Stimulated activated CD4-positive, alpha-beta T cell treated with anti-CD3 and anti-CD28 coated beads, TNF-alpha, amount 100 ng/mL, for 1 hour (primary cell): ENCODE measurements at places on chromosomes 3 and 15.

DNA sequence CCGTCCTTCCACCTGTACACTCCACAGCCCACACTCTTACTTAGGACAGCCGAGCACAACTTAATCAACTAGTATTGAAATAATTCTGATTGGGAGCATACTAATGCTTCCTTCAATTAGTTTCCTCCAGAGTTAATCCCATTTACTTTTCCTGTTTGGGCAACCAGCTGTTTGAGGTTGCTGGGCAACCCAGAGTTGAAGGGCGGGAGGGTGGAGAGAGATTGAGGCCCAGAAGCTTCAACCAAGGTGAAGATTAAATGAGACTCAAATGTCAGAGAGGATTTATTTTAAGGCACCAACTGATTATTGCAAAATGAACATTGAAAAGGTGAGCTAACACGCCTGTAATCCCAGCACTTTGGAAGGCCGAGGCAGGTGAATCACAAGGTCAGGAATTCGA lies 428.5 kb upstream of the SEMA6D start:
- no peak for DNase-seq

DNA sequence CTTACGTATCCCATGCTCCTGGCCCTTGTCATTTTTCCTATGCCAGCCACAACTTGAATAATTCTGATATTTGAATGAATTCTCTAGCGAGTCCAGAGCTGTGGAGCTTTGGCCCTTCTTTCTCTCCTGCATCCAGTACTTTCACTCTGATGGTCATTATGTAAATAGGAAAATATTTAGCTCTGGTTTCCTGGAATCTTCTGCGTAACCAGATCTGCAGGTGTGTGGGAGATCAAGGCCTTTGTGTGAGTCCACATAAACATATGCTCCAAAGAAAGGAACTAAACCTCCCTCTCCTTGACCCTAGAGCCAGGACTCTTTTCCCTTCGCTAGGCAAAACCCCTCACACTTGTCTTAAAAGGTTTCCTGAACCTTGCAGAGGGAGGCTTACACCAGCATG lies 132.5 kb upstream of the THBS1 start:
- no peak for DNase-seq

- DNase-seq, result no peak
These were observed 24.0 kb downstream of the PLSCR4 start for GRCh38 chr3:146226881-146227280.

DNA sequence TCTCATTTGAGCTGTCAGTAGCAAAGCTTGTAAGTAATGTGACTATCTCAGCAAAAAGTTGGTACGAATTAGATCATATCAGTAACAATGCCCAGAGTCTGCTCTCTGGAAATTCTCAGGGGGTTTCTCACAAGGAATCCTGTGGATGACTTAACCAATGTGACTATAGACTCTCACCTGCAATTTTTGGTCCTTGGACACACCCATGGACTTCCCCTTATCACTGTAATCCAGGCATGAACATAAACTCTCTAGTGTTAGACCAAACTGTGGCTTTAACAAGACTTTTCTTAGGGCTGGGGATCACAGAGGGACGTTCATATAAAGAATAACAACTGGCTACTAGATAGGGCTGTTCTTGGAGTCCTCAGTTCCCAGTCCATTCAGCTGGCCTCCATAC lies 3.9 kb upstream of the ZNF80 start:
- no peak for DNase-seq

DNA sequence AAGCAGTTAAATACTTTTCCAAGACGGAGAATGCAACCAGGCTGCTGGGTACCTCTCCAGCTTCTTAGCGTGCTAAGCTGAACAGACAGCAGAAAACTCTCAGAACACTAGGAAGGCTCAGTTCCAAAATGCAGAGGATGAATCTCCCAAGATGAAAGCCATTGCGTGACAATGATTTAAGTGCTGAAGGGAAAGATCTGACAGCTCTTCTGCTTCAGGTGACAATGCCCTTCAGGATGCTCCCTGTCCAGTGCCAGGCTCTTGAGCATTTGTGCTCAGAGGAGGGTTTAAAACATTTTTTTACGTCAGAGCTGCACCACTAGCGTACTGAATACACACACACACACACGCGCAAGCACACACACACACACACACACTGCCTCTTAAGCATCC lies 26.3 kb downstream of the ARHGEF3 start:
- no peak for DNase-seq

DNA sequence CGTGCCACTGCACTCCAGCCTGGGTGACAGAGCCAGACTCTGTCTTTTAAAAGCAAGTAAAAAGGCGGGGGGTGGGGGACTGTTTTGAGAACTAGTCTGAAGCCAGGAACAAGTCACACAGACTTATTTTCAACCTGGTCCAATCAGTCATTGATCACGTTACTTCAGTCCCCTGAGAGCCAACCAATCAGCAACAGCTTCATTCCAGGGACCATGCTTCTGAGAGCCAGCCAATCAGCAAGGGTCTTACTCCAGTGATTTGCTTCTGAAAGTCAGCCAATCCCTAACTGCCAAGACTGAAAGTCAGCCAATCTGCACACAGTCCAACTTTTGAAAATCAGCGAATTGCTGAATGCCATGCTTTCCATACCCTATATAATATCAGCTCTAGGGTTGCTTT lies 48.6 kb upstream of the C15orf39 start:
- no peak for DNase-seq

GRCh38 chr3:37499061-37499785 lies 324.8 kb upstream of the LRRFIP2 start:
- no peak for DNase-seq

- DNase-seq, result no peak
These were observed 48.8 kb downstream of the EPHA6 start for GRCh38 chr3:96863129-96863740.

DNA sequence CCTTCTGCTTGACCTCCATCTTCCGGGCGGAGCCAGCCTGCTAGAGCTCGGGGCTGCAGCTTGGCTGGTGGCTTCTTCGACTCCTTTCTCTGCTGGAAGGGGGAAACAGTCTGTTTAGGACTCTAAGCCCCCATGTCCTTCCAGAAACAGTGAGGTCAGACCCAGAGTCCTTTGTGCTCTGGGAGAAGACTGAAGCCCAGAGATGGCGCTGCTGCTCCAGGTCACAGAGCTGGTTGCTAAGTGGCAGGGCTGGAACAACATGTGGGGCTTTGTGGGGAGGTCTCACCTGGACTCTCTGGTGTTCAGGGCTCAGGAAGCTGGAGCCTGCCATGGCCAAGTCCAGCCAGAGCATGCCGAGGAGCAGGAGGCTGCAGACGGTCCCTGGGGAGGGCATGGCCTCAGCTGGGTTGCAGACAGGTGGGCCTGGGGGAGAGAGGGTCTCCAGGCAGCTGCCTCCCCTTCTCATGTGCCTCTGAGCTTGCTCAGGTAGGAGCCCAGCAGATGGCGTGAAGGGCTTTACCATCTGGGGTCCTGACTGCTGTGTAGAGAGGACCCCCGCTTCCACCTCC lies 2.9 kb downstream of the GHRL start:
- no peak for DNase-seq

GRCh38 chr3:64561325-64561843 lies 126.4 kb downstream of the ADAMTS9 start:
- DNase-seq, result no peak

DNA sequence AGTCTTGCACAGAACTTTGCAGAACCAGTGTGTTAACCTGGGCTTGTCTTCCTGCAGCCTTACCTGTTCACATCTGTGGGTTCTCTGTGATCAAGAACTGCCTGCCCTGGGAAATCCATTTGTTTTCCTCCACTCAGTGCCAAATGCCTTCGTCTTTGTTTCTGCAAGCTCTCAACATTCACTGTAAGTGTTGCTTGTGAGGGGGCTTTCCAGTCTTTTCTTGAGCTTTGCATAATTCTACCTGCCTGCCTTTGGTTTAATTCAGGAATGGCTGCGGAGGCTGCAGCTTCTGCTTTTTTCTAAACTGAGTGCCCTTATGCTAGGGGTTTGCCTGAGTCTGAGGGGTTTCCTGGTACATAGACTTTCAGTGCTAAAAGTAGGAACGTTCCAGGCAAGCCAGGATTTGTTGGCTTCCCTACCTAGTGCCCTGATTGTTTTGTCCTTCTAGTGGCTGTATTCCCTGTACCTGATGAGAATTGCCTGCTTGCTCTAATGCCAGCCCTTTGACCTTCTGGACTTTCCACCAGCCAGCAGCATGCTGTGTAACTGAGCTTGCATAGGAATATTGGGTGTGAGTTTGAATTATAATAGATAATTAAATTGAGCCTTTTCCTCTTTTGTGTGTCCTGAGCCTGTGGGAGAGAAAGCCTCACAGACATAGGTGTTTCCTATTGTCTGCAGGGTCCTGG lies 96.6 kb upstream of the CLSTN2 start:
- no peak for DNase-seq

DNA sequence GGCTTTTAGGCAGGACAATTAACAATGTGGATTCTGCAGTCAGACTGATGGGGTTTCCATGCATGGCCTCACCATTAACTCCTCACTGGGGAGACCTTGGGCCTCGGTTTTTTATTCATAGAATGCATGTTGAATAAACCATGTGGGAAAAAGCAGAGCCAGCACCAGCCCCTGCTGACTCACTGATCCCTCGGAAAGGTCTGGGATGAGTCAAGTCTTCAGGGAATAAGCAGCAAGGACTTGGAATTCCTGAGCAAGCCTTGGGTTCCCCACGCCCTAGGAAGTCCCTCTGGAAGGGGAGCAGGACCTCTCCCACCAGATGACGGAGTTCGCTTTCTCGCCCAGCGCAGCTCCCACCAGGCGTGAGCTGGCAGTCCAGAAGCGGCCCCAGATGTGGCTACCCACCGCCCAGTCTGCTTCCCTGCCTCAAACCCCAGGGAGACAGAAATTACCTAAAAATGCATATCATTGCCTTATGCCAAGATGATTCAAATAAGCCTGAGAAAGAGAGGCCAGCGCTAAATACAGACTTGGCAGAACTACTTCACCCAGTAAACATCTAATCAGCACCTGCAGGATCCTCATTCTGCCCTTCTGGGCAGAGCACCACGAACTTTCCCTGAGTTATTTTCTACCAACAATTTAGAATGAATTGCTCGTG lies 45.4 kb downstream of the BTD start:
- DNase-seq, result no peak

- DNase-seq, result no peak
These were observed 406 bp upstream of the MPI start for GRCh38 chr15:74889390-74889882.

DNA sequence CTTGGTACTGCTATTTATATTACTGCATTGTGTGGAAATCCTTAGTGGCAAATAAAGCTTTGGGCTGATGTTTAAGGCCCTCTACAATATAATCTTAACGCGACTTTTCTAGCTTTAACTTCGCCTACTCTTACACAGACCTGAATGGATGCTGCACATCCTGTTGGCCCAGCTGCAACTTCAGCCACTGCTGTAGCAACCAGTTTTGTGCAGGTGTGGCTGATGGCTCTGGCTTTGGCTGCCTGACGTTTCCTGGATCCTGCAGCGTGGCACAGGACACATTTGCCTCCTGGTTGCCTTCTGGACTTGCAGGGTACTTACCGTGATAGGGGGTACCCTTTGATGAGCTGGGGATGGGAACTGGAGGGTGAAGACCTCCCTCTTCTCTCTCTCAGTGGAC lies 20.2 kb upstream of the ERICH6 start:
- no peak for DNase-seq

DNA sequence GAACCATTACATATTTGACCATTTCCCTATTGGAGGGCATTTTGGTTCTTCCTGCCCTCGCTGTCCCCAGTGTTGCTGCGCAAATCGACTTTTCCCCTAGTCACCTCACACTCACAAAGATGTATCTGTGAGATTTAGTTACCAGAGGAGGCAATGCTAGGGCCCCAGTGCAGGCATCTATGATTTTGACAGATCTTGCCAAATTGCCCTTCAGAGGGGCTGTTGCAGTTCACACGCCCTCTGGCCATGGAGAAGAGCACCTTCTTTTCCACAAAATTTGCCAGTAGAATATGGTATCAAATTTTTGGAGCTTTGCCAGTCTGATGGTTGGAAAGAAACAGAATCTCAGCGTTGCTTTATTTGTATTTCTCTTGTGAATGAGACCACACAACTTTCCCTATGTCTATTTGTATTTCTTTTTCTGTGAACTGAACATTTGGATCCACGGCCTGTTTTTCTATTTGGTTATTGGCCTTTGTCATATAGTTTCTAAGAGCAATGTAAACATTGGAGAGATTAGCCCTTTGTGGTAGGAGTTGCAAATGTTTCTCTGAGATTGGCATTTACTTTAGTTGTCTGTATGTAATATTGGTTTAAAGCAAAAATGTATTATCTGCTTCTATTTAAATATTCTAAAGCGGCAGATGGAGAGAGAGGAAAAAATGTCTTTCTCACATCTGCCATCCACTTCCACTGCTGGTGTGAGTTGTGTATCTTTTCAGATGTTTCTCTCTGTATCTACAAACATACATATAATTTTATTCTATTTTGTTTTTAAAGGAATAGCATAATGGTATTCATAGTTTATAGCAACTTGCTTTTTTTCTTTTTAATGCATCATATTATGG lies 66.1 kb downstream of the DNASE1L3 start:
- DNase-seq, result no peak

GRCh38 chr15:100114571-100114970 lies 227.2 kb downstream of the ADAMTS17 start:
- no peak for DNase-seq

DNA sequence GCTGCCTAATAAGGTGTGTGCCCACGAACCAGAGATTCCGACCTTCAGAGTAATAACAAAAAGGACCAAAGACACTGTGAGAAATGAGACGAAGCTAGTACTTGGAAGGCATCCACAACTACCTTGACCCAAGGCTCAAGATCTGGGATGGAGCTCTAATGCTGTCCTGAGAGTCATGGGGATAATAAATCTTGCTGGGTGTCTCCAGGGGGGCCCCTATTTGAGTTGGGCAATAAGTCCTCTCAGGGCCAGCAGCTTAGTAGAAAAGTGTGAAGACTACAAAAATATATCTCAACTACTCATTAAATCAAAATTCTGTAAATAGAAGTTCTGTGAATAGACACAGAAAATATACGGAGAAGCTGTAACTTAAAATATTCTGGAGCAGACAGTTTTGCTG lies 2.9 kb upstream of the NDN start:
- DNase-seq, result no peak

DNA sequence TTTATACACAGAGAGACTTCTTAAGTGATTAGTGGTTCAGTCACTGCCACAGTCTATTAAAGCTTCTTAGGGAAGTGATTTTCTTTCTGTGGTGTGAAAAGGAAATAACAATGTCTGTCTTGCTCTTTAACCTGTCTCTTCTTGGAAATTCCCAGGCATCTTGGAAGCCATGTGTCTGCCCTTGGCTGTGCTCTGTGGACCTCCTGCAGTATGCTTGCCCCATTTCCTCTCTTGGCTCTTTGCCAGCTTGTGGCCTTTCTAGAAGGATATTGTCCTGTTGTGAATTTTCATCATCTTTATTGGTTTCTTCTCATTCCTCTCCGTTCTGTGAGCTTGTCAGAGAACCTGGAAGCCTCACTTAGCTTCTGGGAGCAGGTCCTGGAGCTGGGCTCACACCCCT lies 338.4 kb upstream of the C2CD4B start:
- no peak for DNase-seq

DNA sequence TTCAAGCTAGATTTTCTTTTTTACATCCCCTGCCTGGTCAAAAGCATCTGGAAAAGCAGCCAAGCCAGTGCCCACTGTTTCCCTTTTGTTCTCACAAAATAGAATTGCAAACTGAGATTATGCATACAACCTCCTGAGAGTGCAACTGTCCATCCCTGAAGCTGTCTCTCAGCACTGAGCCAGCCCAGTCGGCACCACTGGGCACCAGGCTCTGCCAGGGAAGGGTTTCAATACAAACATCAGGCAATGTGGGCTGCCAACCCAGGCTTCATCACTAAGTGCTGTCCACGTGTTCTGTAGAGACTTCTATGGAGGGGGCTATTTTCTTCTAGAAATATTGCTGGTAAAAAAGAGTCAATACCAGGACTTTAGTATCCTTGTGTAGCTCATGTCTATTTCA lies 356.3 kb upstream of the TBL1XR1 start:
- no peak for DNase-seq
